ENCODE measurements at places on chromosomes 6 and 20. TPM values are rescaled to one million over a fixed set of nuclear protein-coding genes. Genes with fewer than 3 reads are reported as not detected.

The NMBR gene
- not detected for total RNA-seq

The ID4 gene
- total RNA-seq = 74.9 TPM

The LPA gene
- not detected for total RNA-seq

The MPIG6B gene
- total RNA-seq = 0.52 TPM

The DOK5 gene
- 6.1 TPM for total RNA-seq

The COL9A3 gene
- 1.9 TPM for total RNA-seq

The SIM1 gene
- total RNA-seq = not detected

The ARMC12 gene
- total RNA-seq = 0.57 TPM

The OPRL1 gene
- total RNA-seq = 0.76 TPM

The GLO1 gene
- 40.3 TPM for total RNA-seq

The OGFRL1 gene
- 37.6 TPM for total RNA-seq

The NOX3 gene
- total RNA-seq = not detected

The CGA gene
- total RNA-seq = not detected

The BPIFB6 gene
- not detected for total RNA-seq

The NKX2-4 gene
- total RNA-seq = not detected

The SYCP2L gene
- 0.71 TPM for total RNA-seq

The CPXM1 gene
- total RNA-seq = 9.6 TPM

The TPX2 gene
- total RNA-seq = 0.76 TPM

The PRRT1 gene
- 2.6 TPM for total RNA-seq

The COL19A1 gene
- 0.46 TPM for total RNA-seq

The C20orf202 gene
- not detected for total RNA-seq

The MACROD2 gene
- 15.5 TPM for total RNA-seq

The MOXD1 gene
- total RNA-seq = 4.2 TPM

The C20orf141 gene
- total RNA-seq = not detected

The SEMG1 gene
- total RNA-seq = not detected

The FRK gene
- 5.1 TPM for total RNA-seq

The COL11A2 gene
- total RNA-seq = 1.0 TPM

The TBXT gene
- not detected for total RNA-seq

The KCNB1 gene
- total RNA-seq = 9.7 TPM

Data from posterior vena cava (tissue), 2 donors.